ENCODE measurements at places on chromosomes 6 and 20.

GRCh38 chr20:53699906-53700305 is 106.3 kb upstream of the ZNF217 start:
- DNase-seq: no peak

DNA sequence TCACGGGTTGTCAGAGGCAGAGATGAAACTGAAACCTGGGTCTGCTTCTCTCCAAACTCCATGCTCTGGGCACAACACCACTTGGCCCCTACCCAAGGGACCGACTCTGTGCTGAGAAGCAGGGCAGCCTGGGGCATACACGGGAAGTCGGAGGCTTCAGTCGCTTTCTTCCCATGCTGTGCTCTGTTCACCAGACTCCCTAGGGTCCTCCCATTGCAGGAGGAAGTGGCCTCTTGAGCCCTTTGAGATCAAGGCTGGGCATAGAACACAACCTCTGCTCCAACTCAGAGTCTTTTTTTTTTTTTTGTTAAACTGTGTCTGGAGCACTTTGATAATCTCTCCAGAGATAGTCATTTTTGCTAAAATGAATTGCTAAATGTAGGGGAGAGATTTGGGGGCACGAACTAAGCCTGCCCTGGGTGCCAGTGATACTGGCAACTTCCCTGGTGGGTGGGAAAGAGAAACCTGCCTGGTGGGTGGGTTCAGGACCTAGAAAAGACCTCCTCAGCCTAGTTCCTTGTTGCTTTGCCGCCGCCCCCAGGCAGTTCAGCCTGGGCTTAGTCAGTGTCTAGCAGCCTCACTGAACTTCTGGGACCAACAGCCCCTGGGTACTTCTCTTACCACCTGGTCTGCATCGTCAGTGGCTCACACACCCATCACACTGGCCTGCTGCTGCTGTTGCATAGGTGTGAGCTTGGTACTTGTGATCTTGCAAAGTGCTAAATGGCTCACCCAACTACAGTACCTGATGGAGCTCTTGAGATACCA is 62.0 kb downstream of the PPP1R14C start:
- no peak for DNase-seq

DNA sequence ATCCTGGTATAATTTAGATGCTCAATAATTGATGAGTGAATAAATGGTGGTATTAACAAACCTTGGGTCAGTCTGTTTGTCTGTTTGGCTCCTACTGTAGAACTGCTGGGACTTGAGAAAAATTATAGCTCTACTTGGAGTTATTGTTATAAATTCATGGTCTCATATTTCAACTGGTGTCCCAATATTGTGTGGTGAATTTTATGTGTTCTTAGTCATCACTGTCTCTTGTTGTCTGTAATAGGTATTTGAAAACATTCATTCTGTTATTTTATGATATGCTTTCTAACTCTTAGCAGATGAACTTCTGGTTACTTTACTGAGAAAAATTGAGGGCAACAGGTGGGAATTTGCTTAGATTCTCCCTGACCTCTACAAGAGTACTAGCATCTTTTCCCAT is 221.4 kb downstream of the CDKAL1 start:
- no peak for DNase-seq

DNA sequence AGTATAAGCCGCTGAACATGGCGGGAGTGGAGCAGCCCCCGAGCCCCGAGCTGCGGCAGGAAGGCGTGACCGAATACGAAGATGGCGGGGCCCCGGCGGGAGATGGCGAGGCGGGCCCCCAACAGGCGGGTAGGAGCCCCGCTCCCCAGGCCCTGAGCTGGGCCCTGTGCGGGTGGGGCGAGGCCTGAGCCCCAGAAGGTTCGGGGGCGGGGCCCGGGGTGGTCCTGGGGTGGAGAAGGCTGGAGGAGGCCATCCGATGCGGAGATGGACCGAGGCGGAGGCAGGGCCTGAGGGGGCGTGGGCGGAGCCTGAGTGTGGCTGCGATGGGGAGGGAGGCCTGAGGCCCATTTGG is 7.1 kb downstream of the L3MBTL1 start:
- no peak for DNase-seq

DNA sequence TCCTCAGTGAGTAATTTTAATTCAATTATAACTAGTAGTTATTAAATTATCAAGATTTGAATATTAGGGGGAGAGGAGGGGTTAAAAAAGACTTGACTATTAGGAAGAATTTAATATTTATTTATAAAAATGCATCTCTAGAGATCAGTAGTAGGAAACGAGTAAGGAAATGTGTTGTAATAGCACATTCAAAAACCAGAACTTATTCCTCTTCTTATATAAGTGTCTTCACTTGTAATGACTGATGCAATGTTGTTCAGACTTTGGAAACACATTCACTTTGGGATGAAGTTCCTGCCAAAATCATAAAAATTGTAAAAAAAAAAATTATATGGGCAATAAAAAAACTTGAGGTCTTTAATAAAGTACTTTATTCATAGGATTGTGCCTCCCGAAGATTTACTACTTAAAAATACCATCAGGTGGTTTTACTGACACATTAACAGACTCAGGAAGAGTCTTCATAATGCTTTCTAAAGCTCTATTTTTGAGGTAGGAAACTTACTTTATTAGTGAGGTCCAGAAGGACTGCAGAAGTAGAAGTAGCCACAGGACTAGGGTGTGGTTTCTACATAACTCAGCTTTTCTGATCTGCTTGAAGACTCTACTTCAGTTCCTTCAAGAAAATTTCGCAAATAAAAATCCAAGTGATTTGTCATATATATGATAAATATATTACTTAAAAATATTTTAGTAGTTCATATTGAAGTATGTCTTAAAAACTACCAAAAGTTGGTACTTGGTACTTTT is 59.8 kb downstream of the CCDC170 start:
- DNase-seq: no peak

GRCh38 chr6:11585426-11586016 is 48.0 kb downstream of the TMEM170B start:
- DNase-seq: no peak

DNA sequence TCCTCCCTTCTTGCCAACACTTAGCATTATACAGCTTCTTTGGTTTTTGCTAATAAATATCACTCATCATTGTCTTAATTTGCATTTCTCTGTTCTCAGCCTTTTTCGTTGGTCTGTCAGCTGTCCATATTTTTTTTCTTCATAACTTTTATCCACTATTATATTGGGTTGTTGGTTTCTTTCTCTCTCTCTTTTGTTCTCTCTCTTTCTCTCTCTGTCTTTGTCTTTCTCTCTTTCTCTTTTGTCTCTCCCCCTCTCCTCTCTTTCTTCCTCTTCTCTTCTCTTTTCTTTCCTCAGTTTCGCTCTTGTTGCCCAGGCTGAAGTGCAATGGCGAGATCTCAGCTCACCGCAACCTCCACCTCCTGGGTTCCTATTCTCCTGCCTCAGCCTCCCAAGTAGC is 36.5 kb downstream of the JARID2 start:
- no peak for DNase-seq

DNA sequence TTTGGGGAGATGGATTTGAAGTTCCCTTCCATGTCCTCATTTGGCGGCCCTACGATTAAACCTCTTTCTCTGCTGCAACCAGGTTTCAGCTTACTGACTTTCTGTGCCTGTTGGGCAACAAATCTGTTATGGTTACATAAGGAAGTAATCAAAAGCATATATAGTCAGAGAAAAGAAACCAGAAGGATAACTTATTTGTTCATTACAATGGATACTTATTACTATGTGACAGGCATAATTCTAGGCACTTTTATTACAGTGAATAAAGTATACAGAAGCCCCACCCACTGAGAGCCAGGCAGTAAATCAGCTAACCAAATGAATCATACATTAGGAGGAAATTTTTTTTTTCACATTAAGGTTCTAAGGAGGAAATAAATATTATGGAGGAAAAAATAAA is 9.6 kb upstream of the TRIM31 start:
- no peak for DNase-seq

GRCh38 chr6:45116714-45117410 is 211.3 kb upstream of the RUNX2 start:
- no peak for DNase-seq

DNA sequence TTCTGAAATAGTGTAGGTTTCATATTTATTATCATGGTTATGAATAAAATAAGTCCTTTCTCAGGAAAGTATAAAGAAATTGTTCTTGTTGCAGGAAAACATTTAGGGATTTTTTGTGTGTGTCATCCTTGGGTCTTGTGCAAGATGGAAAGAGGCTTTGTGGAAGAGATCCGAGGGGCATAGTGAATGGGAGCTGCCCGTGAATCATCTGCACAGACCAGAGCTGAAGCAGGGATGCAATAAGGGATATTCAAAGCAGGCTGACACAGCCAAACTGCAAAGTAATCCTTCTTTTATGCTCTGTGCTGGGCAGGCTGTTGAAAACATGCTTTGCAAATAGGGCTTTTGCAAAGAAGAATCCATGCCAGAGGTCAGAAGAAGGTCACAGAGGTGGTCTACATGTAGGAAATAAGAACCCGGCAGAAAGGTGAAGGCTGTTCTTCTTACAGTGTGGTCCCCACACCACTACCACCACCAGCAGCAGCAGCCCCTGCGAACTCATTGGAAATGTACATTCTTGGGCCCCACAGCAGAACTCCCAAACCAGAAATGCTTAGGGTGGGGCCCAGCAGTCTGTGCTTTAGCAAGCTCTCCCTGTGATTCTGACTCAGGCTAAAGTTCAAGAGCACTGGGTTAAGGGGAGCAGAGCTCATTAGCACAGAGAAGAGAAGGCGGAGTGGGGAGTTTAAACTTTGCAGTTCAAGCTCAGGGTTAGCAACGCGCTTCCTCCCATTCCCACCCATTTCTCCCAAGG is 237.6 kb downstream of the QKI start:
- DNase-seq: no peak

DNA sequence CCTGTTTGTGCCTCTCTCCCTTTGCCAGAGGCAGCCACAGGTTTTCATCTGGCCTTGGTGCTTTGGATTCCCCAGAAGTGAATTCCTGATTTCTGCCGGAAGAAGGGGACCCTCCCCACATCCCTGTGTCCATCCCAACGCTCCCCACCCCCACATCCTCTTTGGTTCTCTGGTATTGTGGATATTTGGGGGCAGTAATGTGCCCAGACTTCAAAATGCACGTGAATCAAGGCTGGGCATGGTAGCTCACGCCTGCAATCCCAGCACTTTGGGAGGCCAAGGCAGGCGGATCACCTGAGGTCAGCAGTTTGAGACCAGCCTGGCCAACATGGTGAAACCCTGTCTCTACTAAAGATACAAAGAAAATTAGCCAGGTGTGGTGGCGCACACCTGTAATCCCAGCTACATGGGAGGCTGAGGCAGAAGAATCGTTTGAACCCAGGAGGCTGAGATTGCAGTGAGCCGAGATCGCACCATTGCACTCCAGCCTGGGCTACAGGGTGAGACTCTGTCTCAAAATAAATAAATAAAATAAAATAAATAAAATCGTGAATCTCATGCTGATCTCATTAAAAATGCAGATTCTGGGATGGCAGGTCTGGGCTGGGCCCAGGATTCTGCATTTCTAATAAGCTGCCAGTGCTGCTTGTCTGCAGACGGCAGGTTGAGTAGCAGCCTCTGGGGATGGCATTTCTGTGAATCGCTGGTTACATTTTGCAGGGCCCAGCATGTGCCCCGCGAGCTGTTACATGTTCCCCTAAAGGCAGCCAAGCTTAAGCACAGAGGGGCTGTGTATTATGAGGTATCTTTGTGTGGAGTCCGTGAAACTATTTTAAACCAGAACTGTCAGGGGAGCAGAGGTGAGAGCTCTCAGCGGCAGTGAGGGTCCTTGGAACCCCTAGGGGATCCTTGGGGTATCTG is 49.0 kb downstream of the SYNJ2 start:
- DNase-seq: no peak

DNA sequence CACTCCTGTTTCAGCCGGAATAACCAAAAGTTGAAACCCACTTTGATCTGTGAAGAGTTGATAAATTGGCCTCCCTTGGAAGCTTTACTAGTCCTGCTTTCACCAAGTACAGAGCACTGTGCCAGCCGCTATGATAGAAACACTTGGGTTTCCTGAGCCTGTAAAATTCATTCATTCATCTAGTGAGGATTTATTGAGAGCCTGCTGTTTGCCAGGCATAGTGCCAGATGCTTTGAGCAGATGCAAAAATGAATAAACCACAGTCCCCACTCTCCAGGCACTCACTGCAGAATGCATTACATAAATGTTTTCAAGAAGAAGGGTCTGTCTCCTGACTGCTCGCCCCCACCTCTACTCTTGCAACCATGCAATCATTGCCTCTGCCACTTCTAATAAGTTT is 25.3 kb upstream of the TMEM217 start:
- DNase-seq: no peak

- no peak for DNase-seq
These were observed 11.9 kb upstream of the CAPN11 start for GRCh38 chr6:44146685-44147084.

- DNase-seq: no peak
These were observed 38.3 kb upstream of the LTV1 start for GRCh38 chr6:143804835-143805239.

DNA sequence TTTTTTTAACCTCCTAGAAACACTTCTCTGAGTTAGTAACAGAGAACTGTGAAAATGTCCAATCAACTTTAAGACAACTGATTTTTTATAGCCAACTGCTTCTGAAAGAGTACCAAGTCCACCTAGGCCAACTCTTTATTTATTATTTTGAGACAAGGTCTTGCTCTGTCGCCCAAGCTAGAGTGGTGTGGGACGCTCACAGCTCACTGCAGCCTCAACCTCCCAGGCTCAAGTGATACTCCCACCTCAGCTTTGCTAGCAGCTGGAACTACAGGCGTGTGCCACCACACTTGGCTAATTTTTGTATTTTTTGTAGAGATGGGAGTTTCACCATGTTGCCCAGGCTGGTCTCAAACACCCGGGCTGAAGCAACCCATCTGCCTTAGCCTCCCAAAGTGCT is 331.6 kb downstream of the RNGTT start:
- DNase-seq: no peak

DNA sequence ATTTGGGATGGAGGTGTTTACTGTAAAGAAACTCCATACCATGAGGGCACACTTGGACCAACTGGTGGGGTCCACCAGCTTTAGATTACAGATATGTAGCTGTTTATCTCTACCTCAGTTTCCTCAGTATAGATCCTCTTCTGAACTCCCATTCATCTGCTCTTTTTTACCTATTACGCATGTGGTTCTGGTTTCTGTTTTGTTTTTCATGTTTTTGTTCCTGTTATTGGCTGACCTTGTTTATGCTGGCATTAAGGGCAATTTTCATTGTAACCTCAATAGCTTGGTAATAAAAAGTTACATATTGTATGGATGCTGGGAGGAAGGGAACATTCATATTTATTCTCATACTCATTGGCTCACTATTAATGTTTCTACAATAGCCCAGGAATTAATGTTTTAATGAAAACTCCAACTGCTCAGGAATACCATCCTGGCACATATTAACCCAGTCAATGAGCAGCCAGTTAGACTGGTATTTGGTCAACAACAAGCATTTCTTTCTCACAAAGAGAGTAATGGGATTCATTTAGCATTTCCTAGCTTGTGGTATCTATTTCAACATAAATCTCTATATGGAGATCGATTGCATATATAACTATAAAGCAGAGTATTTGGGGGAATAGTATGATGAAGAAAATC is 83.8 kb upstream of the FAM184A start:
- no peak for DNase-seq

DNA sequence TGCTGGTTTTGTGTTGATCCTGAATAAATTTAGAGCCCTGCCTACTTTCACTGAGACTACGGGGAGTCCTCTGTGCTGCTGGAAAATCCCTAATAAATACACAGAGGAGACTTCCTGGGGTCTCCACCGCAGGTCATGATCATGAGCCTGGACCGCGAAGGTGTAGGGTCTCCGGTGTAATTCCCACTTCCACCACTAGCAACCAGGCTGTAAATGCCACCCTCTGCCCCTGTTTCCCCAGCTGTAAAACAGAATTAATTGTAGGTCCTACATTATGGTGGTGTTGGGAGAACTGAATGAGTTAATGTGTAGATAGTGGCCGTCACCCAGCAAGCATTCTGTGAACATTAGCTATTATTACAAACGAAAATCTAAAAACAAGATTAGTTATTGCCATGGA is 191.6 kb upstream of the THBS2 start:
- DNase-seq: no peak
